ENCODE measurements at places on chromosomes 2 and 18.

GRCh38 chr2:7792031-7792651 lies 874.9 kb downstream of the RNF144A start:
- no peak for DNase-seq

DNA sequence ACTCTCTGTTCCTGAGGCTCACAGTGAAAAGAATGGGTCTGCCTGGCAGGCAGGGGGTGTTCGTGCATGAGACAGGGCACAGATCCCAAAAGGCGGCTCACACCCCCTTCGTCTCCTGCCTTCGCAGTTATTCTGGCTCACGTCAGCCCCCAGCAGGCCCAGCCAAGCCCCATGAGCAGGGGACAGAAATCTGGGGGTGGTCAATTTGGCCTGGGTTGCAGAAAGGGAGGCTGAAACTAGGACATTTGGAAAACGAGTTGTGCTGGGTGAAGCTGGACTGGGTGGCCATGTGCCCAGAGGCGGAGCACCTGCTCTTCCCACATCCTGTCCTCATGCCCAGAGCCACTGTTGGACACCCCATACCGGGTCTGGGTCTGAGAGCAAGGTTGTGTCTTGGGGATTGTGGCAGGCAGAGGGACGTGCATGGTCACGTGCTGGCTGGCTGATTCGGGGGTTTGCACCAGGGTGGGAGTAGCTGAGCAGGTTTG lies 99.0 kb upstream of the MCFD2 start:
- DNase-seq: no peak

GRCh38 chr2:102591491-102592045 lies 27.8 kb upstream of the SLC9A2 start:
- DNase-seq: no peak

GRCh38 chr18:79555885-79556284 lies 123.7 kb upstream of the CTDP1 start:
- DNase-seq: no peak

DNA sequence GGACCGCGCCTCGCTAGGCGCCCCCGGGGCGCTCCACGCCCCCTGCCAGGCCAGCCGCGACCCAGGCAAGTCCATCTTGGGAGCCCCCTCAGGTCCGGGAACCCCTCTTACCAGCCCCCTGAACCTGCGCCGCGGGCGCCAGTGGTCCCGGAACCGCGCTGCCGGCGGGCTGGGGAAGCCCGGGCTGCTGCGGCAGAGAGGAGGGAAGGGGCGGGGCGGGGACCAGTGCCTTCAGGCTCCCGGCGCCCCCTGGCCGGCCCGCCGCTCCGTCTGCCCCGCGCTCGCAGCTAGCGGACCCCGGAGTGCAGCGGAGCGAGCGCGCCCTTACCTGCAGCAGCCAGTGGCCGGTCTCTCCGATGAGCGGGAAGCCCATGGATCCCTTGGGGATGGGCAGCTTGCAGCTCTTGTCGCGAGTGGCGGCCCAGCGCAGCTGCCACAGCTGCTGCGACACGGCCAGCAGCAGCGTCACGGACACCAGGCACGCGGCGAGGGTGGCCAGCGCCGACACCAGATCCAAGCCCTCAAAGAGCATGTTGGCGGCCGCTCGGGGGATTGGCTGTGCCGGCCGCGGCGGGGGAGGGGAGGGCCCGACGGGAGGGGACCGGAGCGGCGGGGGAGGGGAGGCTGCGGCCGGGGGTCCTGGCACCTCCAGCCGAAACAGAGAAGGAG lies at the start of gene CYP26B1:
CYP26B1 (minus strand) TSS at position 560 of the 669 bp plus-strand sequence; CDS start at position 532, 28 bp downstream.
- DNase-seq: no peak

DNA sequence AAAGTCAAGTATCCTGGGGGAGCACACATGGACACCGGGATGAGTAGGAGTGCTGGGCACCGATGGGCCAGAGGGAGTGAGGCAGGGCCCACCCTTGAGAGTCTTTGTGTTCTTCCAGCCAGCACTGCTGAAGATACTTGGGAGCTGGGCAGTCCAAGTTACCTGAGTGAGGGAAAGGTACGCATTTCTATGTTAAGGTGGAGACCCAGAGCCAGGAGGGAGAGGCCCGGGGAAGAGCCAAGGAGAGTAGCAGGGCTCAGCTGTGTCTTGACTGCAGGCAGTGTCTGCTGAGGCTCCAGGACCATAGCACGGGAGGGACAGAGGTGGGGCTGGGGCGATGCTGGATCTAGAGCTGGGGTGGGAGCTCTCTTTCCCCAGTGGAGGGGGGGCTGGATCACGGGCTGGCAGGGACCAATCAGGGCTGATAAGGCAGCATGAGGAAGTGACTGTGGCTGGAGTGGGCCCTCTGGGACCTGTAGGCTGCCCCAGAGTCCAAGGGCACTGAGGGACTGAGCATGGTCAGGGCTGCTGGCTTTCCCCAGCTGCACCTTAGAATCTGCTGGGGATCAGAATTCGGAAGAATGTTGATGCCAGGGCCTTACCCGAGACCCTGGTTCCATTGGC lies 289.2 kb downstream of the PHLPP1 start:
- no peak for DNase-seq

DNA sequence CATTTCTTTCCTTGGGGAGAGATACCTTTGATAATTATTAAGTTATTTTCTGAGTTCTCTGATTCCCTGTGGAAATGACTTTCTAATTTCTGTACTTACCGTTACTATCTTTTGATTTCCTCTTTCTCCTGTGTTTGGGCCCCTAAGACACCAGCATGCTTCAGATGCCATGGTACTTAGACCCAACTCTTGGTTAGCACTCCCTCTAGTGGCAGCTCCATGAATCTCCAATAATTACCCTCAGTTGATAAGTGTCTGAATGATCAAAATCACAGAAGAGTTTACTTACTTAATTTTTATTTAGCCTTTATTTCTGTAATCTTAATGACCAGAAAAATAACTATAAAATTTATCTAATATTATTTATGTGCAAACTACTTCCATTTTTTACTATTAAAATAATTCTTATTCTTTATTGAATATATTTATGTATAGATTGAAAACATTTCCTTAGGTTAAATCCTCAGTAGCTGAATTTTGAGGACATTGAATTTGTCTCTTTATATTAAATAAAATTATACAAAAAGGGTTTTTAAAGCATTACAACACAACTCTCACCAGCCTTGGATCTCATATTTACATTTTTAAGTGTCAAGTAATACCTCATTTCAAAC lies 300.4 kb downstream of the KCNS3 start:
- DNase-seq: no peak

DNA sequence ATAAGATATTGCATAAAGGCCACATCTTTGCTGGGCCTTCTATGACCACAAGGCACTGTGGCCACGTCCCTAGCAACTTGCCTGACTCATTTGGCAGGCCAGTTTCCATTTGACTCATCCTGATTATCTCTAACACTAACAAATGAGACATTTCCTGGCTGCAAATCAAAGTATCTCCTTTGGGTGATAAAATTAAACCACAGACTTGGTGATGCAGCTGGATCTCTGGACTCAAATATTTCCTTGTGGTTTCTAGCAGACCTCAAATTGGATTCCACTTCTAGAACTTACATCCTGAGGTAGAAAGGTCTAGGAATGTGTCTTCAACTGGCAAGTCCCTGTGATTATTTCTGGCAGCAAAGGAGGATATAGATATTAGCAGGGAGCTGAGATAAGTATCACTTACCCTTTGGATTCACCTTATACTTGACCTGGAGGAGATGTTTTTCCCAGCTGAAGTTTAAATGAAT lies 167.9 kb upstream of the NXPH2 start:
- DNase-seq: no peak

GRCh38 chr2:171201271-171201670 lies 40.6 kb upstream of the TLK1 start:
- DNase-seq: no peak

DNA sequence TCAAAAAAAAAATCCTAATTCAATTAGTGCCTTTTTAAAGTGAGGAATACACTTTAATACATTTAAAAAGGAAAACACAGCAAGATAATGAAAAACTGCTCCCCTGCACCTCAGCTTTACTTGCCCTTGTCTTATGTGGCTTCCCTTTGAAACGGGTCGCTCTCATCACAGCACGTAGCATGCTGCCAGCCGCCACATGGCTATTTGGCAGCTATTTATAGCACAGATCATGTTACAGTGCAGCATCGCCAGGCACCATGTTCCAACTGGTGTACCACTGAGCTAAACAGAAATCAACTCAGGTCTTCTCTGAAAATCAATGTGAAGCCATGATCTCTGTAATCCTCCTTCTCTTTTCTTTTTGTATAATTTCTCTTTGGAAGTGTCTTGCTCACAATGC lies 65.1 kb downstream of the TMEM182 start:
- DNase-seq: no peak

GRCh38 chr2:101145406-101145805 lies 5.8 kb downstream of the TBC1D8 start:
- no peak for DNase-seq

GRCh38 chr2:18078216-18078615 lies 199.7 kb downstream of the KCNS3 start:
- DNase-seq: no peak

DNA sequence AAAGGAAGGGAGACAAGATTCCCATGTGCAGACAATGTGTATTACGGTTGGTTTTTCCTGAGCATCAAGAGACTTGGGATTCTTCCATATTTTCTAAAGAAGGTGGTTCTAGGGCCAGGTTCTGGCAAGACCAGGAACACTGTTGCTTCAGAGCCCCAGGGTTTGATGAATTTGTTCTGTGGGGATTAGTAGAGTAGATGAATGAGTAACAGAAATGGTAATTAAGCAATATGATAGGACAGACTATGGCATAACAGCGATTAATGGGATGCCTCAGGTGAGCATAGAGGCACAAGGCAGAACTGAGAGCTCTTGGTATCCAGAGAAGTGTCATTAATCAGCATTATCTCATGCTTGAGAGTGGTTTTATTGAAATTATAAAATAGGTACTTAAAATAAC lies 82.8 kb upstream of the PNPT1 start:
- DNase-seq: no peak

- no peak for DNase-seq
These were observed 2.0 kb downstream of the ZNF521 start for GRCh38 chr18:25349926-25350487.

DNA sequence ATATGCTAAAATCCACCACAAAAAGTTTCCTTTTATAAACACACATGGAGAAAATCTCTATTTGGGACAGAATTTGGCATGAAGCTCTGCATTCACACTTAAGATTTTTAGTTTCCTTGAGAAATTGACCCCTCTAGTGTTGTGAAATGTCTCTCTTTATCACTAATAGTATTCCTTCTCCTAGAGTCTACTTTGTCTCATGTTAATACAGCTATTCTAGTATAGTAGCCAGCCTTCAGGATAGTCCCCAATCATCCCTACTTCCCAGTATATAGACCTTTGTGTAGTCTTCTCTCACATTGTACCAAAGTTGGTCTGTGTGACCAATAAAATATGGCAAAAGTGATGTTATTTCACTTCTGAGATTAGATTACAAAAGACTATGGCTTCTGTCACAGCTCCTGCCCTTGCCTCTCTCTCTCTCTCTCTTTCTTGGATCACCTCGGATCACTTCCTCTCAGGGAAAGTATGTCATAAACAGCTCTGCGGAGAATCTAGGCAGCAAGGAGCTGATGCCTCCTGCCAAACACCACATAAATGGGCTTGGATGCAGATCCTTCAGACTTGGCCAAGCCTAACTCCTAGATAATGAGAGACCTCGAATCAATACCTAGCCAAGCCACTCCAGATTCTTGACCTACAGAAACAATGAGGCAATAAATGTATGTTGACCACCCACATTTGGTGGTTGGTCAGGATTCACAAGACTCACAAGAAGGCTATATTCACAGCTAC lies 59.7 kb upstream of the NABP1 start:
- DNase-seq: no peak

- no peak for DNase-seq
These were observed 1.9 kb upstream of the STAT4 start for GRCh38 chr2:191152482-191153240.

- no peak for DNase-seq
These were observed 54.7 kb downstream of the ASAP2 start for GRCh38 chr2:9261231-9261883.

- no peak for DNase-seq
These were observed 9.0 kb downstream of the CCDC68 start for GRCh38 chr18:54950221-54950620.

DNA sequence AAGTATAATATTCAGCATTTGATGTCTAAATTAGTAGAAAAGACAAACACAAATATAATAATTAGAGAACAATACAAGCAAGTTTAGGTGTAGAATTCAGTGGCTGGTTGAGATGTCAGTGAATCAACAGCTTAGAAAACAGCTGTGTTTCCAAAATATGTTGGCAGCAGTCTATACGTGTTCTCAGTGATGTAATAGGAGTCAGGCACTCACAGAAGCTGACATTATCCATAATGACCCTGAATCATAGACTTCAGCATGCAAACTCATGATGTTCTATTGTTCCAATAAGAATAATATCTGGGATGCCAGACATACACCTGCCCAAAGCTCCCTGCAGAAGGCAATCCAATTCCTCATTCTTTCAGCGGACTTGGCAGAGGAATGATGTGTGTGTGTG lies 164.7 kb downstream of the SLC8A1 start:
- DNase-seq: no peak

- no peak for DNase-seq
These were observed 5.1 kb downstream of the NFATC1 start for GRCh38 chr18:79400591-79401381.

- no peak for DNase-seq
These were observed 185.4 kb upstream of the OSR1 start for GRCh38 chr2:19543663-19544383.

DNA sequence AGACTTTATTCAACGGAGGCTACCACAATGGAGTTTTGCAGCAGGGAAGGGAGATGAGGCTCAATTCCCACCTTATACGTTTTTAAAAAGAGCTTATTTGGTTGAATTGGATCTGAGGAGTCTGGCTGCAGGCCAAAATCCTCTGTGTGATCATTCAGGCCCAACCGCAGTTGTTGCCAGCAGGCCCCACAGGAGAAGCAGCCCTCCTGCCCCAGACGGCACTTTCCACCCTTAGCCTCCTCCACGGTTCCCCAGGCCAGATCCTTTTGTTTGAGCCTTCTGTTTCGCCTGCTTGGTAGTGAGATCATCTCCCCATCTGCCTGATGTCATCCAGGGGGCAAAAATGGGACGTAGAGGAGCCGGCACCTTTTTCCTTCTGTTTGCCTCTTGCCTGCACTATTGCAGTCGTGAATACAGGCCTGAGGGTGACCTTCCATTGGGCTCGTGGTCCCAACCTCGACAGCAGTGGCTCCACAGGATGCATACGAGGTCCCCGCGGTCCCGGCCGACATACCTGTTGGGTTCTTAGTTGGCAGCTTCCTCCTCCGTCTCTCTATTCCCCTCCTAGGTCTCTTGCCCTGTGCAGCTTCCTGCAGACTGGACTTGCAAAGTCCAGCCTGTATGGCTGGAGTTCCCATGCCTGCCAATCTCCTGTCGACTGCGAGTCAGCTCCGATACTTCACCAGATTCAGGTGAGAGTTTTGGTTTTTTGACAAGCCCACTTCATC lies 9.3 kb upstream of the GPR35 start:
- DNase-seq: no peak

- no peak for DNase-seq
These were observed 36.3 kb upstream of the CCDC68 start for GRCh38 chr18:54995421-54996143.

- DNase-seq: no peak
These were observed 50.1 kb downstream of the KIAA2012 start for GRCh38 chr2:202122980-202123720.

DNA sequence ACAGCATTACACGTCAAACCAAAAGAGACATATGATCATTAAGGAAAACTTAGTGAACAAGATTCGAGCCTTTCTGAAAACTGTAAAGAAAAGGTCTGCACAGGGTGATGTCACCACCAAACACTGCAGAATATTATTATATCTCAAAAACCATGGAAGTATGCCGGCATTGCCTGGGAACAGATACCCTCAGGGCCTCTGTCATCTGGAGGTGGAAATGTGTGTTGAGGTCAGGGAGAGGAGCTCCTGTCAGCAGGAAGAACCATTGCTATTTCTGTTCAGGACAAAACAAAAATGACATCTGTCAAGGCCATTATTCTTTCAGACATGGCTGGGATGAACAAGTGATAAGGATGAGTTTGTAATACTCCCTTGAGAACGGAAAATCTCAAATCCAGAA lies 365.9 kb upstream of the TRIB2 start:
- DNase-seq: no peak
